ENCODE measurements at places on chromosomes 2 and 18.

GRCh38 chr2:15191789-15192188 lies 369.3 kb downstream of the NBAS start:
- no peak for DNase-seq

DNA sequence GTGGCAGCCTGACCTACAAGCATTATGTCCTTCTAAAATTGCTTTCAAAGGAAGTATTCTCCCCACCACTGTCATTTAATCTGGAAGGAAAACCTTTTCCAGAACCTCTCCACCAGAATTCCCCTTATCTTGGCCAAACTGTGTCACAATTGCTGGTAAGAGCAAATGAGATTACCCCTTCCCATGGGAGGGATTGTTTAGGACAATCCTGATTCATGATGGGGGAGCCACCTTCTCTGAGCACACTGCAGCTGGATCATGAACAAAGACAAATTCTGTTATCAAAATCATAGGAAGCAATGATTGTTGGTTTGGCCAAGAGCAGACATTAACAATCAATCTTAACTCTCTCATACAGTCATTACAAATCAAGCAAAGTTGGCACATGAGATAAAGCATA lies 18.1 kb upstream of the ATOH8 start:
- DNase-seq = no peak

DNA sequence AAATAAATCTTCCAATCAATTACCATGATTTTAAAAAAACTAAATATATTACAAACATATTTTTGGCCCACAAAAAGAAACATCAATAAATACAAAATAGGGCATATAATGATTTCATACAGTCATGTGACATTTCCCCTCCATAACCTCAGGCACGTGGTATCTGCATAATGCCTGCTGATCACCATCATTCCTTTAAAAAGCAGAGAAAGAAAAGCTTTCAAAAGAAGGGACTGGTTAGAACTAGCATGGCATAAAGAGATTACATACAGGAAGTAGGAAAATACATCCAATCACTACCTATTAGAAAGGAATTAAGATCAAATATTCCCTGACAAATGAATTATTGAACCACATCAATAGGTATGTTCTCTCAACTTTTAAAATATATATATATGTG lies 83.5 kb downstream of the INO80D start:
- no peak for DNase-seq

DNA sequence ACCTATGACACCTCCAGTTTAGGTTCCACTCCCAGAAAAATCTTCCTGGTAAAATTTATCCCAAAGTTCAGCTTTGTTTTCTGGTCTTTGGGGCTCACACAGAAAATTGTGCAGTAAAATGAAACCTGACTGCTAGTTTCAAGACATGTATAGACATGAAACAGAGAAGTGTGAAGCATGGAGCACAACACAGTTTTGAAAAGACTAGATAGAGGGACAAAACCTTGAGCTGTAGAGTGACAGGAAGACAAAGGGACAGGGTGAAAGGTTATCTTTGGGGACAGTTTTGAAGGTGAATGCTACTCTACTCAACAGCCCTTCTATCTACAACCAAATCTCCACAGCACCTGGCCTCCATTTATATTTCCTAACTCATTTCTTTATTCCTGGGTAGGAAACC lies 352.6 kb downstream of the RBM43 start:
- no peak for DNase-seq

GRCh38 chr2:240560480-240561324 lies 545 bp downstream of the DUSP28 start:
- peak; percentile 98 for DNase-seq

- DNase-seq = no peak
Measured at GRCh38 chr2:171651667-171652415, 35.4 kb upstream of the DYNC1I2 start.

GRCh38 chr2:184769023-184769422 lies 170.7 kb downstream of the ZNF804A start:
- DNase-seq = no peak

- DNase-seq = no peak
Measured at GRCh38 chr18:59085797-59086196, 53.9 kb upstream of the SEC11C start.

DNA sequence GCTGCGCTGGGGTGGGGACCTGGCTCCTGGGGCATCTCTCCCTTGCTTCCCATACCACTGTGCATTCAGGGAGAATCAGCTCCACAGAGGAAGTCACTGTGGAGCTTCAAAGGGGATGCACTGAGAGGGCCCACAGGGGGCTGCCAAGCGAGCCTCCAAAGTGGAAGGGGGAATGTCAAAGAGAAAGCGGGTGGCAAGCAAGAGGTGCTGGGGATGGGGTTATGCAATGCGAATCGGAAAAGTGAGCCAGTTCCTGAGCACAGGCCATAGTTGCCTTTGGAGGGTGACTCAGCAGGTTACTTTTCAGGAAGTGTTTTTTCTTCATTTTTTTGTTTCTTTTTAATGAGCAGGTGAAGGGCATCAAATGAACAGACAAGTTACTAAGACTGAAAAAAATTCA lies 17.6 kb downstream of the PMAIP1 start:
- DNase-seq = no peak

DNA sequence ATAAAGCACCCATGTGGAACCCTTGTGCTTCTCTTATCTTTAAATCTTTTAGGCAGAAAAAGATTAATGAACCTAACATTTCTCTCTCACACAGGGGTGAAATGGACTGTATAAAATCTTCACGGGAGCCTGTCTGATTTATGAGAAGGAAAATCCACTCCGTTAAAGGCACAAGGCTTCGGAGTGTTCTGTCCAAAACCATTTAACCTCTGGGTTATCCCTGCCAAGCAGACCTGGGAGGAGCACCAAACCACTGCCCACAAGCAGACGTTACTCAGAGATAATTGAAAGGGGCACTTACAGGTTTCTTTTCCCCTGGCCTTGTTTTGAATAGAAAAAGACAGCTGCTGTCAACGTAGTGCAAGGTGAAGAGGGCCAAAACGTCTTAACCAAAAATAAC lies 184.4 kb upstream of the DOK6 start:
- no peak for DNase-seq

DNA sequence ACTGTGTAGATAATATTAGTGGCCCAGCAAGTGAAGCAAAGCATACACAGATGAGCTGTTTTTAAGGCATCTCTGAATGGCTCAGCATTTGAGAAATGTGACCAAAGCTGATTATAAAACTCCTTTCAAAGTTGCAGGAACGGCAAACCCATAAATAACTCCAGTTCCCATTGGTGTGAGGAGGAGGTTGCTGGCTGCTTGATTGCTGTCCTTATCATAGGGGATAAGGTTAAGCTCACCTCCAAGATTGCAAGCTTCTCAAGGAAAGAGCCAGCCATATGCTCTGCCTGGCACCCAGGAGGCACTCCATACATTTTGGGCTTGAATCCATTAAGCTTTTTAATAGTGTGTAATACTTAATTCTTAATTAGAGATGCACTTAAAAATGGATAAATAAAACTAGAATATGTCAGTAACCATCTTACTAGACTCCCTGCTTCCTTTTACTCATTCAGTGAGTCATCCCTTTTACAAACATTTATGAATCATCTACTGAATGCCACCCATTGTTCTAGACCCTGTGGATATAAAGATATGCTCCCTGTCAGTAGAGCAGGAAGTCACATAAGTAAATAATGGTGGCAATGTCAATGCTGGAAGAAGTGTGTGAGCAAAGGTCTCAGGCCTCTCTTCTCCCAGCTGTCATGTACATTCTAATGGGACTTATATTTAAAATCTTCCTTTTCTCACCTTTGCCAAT lies 99.3 kb downstream of the SPATS2L start:
- no peak for DNase-seq

DNA sequence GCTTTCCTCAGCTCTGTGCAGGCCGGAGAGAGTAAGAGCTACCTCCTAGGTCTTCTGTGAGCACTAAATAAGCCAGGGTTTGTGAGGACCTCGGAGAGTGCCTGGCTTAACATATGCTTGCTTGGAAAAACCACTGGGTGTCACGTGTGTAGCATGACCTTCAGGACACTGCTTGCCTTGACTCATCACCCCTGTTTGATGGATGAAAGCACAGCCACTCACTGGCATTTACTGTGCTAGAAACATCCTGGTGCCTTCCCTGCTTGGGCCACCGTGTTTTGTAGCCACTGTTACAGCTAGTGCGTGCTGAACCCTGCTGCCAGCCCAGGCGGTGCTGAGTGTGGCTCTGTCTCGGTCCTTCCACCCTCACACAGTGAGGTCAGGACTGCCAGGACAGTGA lies 34.8 kb upstream of the ITM2C start:
- no peak for DNase-seq

- no peak for DNase-seq
Measured at GRCh38 chr2:188079196-188079595, 212.5 kb upstream of the GULP1 start.

- no peak for DNase-seq
Measured at GRCh38 chr2:40507432-40507831, 55.5 kb upstream of the SLC8A1 start.

- DNase-seq = no peak
Measured at GRCh38 chr2:126638746-126639145, 17.2 kb upstream of the GYPC start.

- DNase-seq = no peak
Measured at GRCh38 chr2:200930947-200931626, 32.4 kb downstream of the ORC2 start.

Measured in H9 (cell line).